Aortic smooth muscle cell (primary cell): ENCODE measurements at places on chromosomes 12 and 14. TPM values are rescaled to one million over a fixed set of nuclear protein-coding genes. Genes with fewer than 3 reads are reported as not detected.

The BIN2 gene
- total RNA-seq = not detected in 2 replicates

The TSHR gene
- total RNA-seq = not detected in 2 replicates

The FAM90A1 gene
- total RNA-seq = 0.06 TPM in 1 of 2 replicates, not detected in the other

The SLCO1B1 gene
- not detected in 2 replicates for total RNA-seq

The LHX5 gene
- not detected in 2 replicates for total RNA-seq

The RSRC2 gene
- total RNA-seq = 49.8 and 58.2 TPM in 2 replicates

The HOXC4 gene
- not detected in 2 replicates for total RNA-seq

The GLT1D1 gene
- total RNA-seq = not detected in 2 replicates

The TAS2R13 gene
- 0.92 and 2.5 TPM in 2 replicates for total RNA-seq

The ASIC1 gene
- total RNA-seq = 1.3 and 1.4 TPM in 2 replicates

The ZNF891 gene
- total RNA-seq = 0.79 and 0.87 TPM in 2 replicates

The TPI1 gene
- 769 and 1,187 TPM in 2 replicates for total RNA-seq

The GDF3 gene
- total RNA-seq = not detected in 2 replicates

The TRHDE gene
- under 0.01 TPM in 1 of 2 replicates, not detected in the other for total RNA-seq

The KLRK1 gene
- not detected in 2 replicates for total RNA-seq

The AGAP2 gene
- total RNA-seq = 0.13 and 0.19 TPM in 2 replicates

The NPFF gene
- total RNA-seq = not detected in 2 replicates

The LBHD2 gene
- not detected in 2 replicates for total RNA-seq

The PRIMA1 gene
- total RNA-seq = not detected in 2 replicates

The SLC17A8 gene
- not detected in 2 replicates for total RNA-seq

The GALNT8 gene
- total RNA-seq = under 0.01 TPM in 1 of 2 replicates, not detected in the other

The NINJ2 gene
- total RNA-seq = 0.50 and 0.79 TPM in 2 replicates

The SERPINA6 gene
- total RNA-seq = 0.06 TPM in 1 of 2 replicates, not detected in the other
